CD8-positive, alpha-beta T cell (primary cell): ENCODE measurements at places on chromosomes 11 and 22.

GRCh38 chr11:77172666-77172982 lies 44.6 kb downstream of the MYO7A start:
- no peak for DNase-seq

DNA sequence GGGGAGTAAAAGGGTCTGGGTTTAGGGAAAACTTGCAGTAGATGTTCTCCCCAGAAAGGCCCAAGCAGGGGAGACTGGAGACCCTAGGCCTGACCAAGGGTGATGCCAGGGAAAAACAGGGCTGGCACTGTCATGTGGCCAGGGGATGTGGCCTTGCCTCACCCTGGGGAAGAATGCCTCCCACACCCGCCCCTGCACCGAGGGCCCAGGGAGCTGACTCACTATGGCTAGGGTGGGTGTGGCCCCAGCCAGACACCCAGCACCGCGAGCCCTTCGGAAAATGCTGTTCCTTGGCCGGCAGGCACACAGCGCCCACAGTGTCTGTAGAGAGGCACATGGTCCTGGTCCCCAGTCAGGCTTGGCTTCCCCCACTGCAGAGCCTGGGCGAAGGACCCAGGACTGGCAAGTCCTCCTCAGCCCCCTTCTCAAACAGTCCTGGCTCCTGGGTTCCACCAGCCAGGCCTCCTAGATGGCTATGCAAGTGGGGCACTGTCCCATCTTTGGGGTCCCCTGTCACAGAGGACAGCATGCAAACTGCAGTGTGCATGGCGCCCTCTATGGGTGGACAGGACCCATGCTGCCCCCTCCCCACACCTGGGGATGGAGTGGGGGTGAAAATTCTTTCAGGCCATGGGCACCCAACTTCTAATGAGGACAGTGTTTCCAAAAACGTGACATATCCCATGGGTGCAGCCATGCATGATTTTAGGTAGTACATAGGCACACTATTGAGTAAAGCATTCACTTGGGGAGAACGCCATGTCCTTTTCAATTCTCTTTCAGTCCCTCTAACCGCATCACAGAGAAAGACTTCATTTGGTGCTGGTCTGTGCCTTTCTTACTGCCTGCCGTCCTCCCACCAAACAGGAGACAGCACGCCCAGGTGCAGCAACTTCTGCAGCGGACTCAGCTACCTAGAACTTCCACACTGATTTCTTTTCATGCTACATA lies 15.2 kb downstream of the TMPRSS5 start:
- no peak for DNase-seq

DNA sequence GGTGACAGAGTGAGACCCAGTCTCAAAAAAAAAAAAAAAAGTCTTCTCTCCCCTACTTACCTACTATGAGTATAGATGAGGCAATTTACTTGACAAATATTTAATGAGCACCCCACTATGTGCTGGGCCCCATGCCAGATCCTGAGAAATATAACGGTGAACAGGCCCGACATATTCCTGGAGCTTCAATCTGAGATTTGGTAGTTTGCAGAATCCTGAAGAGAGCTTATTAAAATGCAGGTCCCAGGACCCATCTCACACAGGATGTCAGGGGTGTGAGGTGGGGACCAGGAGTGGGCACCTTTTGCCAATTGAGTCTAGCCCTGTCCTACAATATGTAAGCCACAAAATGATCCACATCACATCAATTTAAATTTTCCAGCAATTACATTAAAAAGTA lies 44.0 kb downstream of the KCNJ4 start:
- DNase-seq, result no peak

DNA sequence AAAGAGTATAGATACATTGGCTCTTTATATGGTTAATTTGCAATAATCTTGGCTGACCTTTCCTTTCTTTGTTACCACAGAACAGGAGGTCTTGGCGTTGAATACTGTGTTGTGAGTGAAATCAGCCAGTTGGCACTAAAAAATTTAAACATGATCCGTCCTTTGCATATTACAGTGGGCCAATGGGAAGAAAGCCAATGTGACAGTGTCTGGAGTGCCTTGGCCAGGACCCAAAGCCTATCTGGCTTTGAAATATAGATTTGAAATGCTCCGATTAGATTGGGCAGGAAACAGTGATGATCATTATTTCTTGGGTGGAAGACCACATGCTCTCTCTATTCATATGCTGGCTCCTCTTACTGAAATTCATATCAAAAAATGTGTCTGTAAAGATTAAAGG lies 339.6 kb upstream of the ANO3 start:
- no peak for DNase-seq

GRCh38 chr22:29244785-29245625 lies 22.8 kb downstream of the RHBDD3 start:
- no peak for DNase-seq

DNA sequence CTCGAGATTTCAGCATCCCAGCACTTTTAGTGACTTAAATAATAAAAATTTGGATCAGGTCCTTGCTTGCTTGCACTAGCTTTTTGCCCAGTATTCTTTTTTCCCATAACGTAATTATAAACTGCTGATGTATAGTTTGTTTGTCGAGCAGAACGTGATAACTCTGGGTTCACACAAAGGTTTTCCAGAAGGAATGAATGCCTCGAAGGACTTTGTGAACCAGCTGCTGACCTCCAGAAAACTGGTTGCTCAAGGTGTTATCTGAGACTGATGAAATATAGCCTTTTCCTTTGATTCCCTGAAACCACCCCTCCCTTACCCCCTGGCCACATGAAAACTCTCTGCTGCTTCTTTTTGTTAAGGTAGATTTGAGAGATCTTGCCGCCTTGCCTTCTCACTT lies 229.1 kb upstream of the CARD18 start:
- no peak for DNase-seq

GRCh38 chr11:74784726-74785125 lies 36.1 kb downstream of the RNF169 start:
- no peak for DNase-seq

- no peak for DNase-seq
Measured at GRCh38 chr11:122215244-122215992, 99.4 kb upstream of the BLID start.

DNA sequence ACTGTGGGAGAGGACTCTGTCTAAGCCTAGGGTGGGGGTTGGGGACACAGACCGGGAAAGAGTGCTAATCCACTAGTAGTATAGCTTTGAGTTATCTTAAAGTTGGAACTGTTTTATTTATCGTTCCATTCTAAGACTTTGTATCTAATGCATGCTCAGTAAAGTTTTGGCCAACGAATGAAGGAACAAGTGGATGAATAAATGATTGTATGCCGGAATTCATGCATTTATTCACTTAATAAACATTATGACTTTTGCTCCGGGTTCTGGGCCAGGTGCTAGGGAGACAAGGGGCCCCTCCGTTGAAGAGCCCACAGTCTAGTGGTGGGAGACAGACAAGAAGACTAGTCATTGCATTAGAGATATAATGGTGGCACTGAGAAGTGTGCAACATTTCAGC lies 645 bp downstream of the RNF121 start:
- DNase-seq, result no peak

GRCh38 chr22:49264696-49265095 lies 563.0 kb downstream of the BRD1 start:
- DNase-seq, result no peak

DNA sequence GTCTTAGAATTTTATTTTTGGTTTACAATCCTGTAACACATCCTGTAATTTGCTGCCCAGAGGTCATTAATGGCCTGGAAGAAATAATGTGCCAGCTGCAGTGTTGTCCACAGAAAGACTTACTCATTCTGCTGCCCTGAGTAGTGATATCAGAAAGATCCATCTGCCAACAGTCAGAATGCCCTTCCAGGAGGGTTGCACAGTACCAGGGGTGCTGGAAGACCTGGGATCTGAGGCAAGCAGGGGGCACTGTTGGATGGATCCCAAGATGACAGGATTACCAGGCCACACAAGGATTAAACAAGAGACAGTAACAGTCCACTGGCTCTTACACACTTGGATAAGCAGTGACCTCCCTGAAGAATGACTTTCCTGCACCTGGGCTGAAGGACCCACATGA lies 93.8 kb upstream of the TOP3B start:
- no peak for DNase-seq

- no peak for DNase-seq
Measured at GRCh38 chr11:31802609-31802989, 8.5 kb downstream of the PAX6 start.

DNA sequence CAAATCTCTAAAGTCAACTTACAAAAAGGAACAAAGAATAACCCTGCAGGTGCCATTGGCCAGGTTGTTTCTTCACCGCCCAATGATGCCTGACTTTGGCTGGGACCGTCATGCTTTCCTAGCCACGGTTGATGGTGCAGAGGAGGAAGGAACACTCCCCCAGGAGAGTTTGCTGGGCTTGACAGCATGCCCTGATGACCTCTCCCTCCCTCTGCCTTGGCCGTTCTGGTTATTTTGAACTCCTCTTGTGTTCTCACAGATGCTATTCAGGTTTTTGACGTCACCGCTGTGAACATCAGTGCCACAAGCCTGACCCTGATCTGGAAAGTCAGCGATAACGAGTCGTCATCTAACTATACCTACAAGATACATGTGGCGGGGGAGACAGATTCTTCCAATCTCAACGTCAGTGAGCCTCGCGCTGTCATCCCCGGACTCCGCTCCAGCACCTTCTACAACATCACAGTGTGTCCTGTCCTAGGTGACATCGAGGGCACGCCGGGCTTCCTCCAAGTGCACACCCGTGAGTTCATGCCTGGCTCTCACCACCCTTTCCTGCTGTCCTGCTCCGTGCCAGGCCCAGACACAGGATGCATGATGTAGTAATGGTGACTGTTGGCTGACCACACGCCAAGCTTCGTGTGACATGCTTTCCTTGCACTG lies 89.0 kb upstream of the OR4B1 start:
- DNase-seq, result no peak

DNA sequence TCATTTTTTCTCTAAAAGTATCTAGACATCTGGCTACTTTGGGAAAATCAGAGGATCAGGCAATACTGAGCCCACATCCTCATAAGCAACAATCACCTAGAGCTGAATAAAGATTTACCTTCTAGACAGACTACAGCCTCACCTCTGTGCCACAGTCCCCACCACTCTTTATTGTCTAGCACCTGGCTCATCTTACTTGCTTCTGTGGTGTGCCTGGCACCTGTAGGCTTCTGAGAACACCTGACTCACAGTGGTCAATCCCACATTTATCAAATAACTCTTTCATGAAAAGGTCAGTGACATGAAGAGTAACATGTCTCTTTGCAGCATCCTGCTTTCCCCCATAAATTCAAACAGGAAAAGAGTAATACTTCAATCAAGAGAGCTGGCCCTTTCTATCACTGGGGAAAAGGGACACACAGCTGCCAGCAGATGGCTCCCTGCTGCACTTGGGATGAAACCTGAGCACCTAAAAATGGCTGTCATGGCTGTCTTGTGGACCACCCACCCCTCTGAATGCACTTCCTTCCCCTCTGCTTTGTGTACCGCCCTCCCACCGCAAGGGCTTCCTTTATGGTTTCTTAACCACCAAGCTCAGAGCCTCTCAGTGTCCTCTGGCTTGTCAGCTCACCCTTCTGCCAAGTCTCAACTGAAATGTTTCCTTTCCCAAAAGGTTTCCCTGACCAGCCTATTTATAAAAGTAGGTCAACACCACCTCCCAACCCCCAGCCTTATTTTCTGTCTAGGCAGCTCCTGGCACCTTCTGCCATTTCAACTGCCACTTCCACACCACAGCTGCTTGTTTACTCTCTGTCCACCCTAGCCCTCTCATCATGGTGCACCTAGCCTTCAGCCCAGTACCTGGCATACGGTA lies 9.3 kb downstream of the TFIP11 start:
- DNase-seq, result peak; percentile 91

GRCh38 chr11:34250211-34250610 lies 107.6 kb downstream of the ABTB2 start:
- no peak for DNase-seq

DNA sequence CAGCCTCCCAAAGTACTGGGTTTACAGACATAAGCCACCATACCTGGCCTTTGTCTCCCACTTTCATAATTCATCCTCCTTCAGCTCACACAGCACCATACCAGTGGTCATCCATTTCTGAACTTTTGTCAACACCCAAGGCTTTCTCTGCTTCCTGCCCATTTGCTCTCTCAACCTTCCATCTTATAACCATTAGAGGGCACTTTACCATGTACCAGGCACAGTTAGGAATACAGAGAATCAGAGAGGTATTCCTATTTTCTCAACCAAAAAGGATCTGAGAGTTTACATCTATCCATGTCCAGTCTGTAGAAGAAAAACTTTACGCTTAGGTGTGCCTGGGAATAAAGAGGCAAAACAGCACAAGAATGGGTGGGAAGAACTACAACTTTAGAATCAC lies 397.6 kb downstream of the BUD13 start:
- DNase-seq, result no peak

GRCh38 chr22:19193879-19194278 lies 15.3 kb upstream of the SLC25A1 start:
- no peak for DNase-seq

DNA sequence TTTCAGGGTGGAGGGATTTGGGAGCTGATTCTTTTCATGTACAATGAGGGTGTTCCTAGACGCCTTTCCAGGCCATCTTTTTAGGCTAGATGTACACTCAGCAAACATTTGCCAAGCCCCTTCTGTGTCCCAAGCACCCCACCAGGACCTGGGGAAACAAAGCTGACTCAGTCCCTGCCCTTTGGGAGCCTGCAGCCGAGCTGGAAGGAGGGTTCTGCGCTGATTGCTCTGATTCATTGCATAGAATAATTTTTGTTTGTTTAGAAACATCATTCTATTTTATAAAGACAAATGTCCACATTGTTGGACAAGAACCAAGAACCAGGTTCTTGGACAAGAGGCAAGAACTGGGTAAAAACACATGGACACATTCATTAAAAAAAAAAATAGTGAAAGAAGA lies 16.7 kb downstream of the TP53AIP1 start:
- DNase-seq, result no peak

DNA sequence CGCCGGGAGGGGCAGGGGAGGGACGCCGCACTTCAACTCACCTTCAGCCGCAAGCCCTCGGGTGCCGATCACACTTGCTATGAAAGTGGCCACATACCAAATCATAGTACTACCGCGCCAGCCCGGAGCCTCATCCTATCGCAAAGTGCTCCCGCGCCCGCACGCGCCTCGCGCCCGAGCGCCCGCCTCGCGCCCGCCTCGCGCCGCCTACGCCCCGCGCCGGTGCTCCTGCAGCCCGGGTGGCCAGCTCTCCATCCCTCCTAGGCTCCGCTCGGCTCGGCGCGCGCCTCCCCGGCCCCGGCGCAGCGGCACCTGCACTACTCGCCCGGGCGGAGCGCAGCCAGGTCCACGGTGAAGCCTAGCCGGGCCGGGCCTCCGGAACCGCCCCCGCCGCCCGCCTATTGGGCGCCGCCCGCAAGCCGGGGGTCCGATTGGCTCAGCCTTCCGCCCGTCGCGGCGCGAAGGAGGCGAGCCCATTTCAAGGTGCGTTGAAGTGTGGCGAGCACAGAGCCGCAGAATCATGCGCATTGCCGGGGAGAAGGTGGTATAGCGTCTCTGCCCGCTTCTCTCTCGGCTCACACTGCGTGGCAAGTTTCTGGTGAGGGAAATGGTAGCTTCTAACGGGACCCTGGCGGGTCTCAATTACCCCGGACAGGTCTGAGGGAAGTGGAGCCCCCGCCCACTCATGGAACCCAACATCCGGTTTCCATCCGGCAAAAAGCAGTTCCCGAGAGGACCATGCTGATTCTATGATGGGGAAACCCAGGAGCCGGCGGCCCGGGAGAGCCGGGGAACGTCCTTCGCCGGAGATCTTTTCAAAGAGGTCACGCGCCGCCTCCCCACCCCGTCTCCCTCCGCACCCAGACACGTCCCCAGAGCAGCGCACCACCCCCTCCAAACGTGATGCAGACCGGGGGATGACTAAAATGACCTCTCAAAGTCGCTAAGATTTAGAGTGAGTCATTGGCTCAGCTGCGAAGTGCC lies at the start of gene IGSF9B:
Gene IGSF9B (minus strand): TSS at position 319 of the 984 bp plus-strand sequence. CDS start 214 bp downstream, at position 105.
- peak; percentile 82 for DNase-seq
